ENCODE measurements at places on chromosomes 16 and 17.

DNA sequence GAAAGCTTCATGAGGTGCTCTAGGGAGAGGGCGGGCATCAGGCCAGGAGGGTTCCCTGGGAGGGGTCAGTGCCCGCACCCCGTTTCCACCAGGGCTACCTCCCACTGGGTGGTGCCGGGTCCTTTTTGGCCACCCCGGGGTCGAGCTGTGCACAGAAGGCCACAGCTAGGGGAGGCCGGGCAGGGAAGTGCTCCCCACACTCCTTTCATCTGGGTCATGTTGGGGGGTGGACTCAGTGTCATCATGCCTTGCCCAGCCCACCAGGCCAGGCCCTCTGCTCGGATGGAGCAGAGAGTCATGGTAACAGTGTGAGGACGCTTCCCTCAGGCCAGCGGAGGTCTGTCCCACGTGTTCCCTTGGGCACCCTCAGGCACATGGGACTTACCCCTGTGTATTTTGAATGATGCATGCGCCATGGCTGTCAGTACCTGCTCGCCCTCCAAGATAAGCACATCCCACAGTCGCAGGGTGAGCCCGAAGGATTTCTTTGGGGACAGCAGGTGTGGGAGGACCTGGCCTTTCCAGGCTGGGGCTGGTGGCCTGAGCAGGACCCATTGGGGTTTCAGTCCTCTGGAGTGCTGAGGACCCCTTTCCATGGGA lies 46.4 kb downstream of the TNFRSF13B start:
- DNase-seq, result no peak

DNA sequence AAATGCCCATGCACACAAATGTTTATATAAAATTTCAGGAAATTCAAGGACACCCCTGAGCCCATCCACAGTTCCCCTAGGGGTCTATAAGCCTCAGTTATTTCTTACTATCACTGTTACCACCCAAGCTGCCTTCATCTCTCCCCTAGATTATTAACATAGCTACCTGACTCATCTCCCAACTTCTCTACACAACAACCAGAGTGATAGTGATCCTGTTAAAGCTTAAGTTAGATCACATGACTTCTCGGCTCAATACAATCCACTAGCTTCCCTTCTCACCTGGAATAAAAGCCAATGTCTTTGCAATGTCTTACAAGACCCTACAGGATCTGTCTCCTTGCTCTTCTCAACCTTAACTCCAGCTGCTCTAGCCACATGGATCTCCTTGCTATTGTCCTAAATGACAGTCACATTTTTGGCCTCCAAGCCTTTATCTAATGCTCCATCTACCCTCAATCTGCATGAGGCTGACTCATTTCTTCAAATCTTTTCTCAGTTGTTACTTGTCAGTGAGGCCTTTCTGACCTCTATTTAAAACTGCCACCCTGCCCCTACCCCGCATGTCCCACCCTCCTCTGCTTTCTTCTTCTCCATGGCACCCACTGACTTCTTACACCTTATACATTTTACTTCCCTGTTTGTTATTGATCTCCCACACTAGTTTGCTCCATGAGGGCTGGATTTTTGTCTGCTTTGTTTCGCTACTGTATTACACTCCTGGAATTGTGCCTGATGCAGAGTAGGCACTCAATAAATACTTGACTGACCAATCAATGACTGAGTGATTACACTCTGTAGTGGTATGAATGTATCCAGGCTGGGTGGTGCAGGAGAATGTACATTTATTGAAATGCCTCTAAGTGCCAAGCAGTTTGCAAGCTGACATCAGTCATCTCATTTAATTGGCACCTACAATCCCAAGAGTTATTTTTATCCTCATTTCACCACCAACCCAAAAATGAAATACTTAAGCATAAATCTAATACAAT lies 5.2 kb upstream of the LIG3 start:
- no peak for DNase-seq

GRCh38 chr17:63293323-63294075 lies 152.6 kb downstream of the CYB561 start:
- DNase-seq, result no peak

- peak; percentile 87 for DNase-seq
These were observed 286.6 kb downstream of the SOX9 start for GRCh38 chr17:72407336-72407909.

DNA sequence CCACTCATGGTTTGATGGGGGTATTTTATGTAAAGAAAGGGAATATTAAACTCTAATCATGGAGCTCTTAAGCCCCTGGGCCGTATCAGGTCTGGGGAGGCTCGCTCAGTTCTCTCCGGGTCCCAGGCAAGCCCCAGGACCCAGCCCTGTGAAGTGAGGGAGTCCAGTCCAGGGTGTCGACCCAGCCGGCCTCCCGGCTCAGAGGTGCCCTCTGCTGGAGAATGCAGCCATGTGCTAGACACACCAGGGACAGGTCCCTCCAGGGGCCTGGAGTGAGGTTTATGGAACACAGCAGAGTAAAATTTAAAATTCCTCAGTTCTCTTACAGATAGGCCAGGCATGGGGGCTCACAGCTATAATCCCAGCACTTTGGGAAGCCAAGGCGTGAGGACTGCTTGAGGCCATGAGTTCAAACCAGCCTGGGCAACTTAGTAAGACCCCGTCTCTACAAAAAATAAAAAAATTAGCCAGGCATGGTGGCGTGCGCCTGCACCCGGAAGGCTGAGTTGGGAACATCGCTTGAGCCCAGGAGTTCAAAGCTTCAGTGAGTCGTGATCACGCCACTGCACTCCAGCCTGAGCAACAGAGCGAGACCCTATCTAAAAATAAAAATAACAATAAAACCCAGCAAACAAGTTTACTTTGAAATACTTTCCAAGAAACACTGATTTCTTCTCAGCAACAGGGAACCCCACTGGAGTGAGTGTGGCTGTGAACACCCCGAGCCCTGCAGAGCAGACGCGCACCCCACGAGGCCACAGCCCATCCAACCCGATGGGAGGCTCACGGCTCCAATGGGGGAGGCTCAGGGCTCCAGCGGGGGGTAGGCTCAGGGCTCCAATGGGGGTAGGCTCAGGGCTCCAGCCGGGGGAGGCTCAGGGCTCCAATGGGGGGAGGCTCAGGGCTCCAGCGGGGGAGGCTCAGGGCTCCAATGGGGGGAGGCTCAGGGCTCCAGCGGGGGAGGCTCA lies 72.2 kb downstream of the ZNF778 start:
- DNase-seq, result peak; percentile 61

DNA sequence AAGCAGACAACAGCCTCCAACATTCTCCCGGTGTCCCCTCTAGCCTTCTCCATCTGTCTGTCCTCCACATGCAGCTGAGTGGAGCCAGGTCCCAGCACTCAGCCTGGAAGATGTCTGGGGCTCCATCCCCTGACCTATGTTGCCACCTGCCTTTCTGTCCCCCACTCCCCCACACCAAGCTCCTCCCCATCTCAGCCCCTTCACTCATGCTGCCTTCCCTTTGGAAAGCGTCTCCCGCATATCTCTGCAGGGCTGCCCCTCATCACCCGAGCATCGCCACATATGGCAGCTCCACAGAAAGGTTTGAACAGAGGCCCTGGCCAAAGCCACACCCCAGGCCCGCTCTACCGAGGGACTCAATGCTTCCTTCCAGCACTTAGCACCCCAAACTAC lies 24.2 kb downstream of the NSMCE1 start:
- no peak for DNase-seq

GRCh38 chr16:30407804-30408534 lies 563 bp downstream of the ZNF771 start:
- no peak for DNase-seq

- peak; percentile 29 for DNase-seq
These were observed 161.1 kb upstream of the TBX2 start for GRCh38 chr17:61238455-61238933.

GRCh38 chr16:28317040-28317880 lies 24.9 kb downstream of the SBK1 start:
- peak; percentile 57 for DNase-seq

- no peak for DNase-seq
These were observed 236.1 kb upstream of the C16orf82 start for GRCh38 chr16:26830428-26831127.

GRCh38 chr17:59296190-59296589 lies 35.3 kb upstream of the YPEL2 start:
- no peak for DNase-seq

DNA sequence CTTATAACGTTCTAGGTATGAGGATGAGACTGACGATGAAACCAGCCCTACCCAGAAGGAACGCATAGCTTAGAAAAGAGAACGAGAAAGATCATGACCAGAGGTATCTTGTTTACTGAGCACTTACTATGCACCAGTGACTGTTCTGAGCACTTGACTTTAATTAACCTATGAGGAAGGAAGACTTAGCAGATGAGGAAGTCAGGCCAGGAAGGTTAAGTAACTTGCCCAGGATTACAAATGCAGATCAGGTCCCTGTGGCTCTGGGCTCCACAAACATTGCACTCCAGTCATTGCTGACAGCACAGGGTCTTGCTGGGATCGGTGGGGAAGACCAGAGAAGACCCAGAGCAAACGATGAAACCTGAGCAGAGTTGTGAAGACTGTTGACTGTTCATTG lies 7.1 kb downstream of the KRT13 start:
- DNase-seq, result no peak

GRCh38 chr16:4537376-4538343 lies 913 bp downstream of the CDIP1 start:
- DNase-seq, result peak; percentile 25

DNA sequence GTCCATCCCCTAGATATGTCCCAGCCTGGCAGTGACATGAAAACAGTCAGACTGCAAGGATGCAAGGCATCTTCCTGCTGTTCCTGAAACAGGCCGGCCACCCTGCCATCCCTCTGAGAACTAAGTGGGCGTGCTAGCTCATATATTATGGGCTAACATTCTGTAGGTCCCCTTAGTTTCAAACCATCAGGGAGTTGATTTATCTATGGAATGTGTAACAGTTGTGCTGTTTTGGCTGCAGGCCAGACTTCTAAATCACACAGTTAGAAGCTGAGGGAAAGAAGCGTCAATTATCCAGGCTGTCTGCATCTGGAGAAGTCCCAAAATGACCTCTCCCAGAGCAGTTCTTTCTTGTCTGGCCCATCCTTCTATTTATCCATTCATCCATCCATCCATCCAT lies 102.7 kb upstream of the DNAH9 start:
- DNase-seq, result no peak

GRCh38 chr16:576823-577201 lies 7.0 kb downstream of the PIGQ start:
- no peak for DNase-seq

DNA sequence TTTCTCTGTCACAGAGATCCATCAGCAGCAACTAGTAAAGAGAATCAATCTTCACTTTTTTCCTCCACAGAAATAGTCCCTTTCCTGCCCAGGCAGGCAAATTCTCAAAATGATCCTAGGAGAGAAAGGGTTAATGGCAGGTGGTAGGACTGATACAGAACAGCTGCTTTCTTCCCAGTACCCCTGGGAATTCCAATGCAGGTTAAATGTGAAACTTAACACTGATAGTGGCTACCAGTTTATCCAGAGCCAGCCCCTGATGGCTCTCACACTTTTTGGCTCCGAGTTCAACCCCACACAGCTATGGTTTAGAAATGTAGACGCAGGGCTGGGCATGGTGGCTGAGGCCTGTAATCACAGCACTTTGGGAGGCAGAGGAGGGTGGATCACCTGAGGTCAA lies 22.2 kb downstream of the MARVELD3 start:
- DNase-seq, result no peak

GRCh38 chr16:55663765-55664677 lies 8.2 kb downstream of the SLC6A2 start:
- DNase-seq, result no peak

DNA sequence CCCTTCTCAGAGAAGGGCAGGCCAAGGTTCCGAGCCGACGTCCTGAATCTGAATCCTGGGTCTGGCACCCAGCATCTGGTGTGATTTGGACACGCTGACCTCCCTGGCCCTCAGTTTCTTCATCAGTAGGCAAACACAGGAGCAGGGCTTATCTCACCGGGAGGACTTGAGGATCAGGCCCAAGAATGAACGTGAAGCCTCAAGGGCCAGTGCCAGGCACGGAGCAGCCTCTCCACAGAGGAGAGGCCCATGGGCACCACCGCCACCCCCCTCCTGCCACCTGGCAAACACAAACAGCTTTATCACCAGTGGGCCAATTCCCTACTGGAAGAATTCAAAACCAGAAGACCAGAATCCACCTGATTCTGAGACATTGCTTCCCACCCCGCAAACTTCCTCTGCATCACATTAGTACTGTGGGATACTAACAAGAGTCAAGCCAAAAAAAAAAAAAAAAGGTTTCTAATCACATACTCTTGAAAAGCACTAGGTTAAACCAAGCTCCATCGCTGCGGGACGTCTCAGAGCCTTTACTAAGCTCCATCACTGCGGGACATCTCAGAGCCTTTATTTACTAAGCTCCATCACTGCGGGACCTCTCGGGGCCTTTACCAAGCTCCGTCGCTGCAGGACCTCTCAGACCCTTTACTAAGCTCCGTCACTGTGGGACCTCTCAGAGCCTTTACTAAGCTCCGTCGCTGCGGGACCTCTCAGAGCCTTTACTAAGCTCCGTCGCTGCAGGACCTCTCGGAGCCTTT lies 68.0 kb upstream of the DOC2B start:
- no peak for DNase-seq

DNA sequence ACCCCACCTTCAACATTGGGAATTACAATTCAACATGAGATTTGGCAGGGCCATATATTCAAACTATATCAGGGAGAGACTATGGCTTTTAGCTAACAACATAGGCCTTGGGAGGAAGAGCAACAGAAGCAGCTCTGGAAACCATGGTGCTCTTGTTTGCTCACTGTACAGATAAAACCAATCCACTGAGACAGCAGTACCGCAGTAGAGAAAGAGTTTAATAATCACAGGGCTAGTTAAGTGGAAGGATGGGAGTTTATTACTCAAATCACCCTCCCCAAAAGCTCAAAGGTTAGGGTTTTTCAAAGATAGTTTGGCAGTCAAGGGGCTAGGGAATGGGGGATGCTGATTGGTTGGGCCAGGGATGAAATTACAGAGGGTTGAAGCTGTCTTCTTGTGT lies 52.7 kb upstream of the CRHR1 start:
- DNase-seq, result no peak
